Right atrium auricular region (tissue), 2 donors: ENCODE measurements at places on chromosomes 3 and 15. TPM values are rescaled to one million over a fixed set of nuclear protein-coding genes. Genes with fewer than 3 reads are reported as not detected.

OR5H15 gene
- total RNA-seq, result not detected

SERPINI2 gene
- 2.2 TPM for total RNA-seq

TAGLN3 gene
- not detected for total RNA-seq

SUCNR1 gene
- 1.5 TPM for total RNA-seq

HIGD2B gene
- total RNA-seq, result not detected

HYKK gene
- 6.1 TPM for total RNA-seq

RTP3 gene
- not detected for total RNA-seq

TRAIP gene
- 0.98 TPM for total RNA-seq

SKOR1 gene
- not detected for total RNA-seq

LRRC34 gene
- 2.9 TPM for total RNA-seq

GRIP2 gene
- total RNA-seq, result 7.1 TPM

ITGA11 gene
- total RNA-seq, result 35.4 TPM

IL20RB gene
- not detected for total RNA-seq

DNA sequence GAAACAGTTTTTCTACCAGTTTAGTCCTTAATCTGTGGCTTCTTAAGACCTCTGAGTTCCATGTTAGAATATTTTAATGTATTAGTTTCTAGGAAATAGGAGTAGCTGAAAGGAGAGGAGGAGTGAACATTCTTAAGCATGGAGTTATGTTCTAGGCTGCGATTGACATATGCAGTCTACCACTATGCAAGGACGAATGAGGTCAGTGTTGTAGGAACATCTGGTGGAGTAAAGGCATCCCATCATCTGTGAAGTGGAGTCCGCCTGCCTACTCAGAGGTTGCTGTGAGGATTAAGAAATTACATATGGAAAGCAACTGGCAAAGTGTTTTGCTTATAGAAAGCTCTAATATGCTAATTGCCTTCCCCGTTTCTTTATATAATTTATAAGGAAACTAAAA is 45.1 kb downstream of the SNAPC5 start:
- no peak for DNase-seq

GRCh38 chr3:152040319-152040718 is 166.9 kb downstream of the SUCNR1 start:
- no peak for DNase-seq

- DNase-seq, result peak; percentile 71
Measured at GRCh38 chr15:40279437-40280141, 3.3 kb downstream of the ANKRD63 start.

- DNase-seq, result no peak
Measured at GRCh38 chr3:157369727-157370421, 66.8 kb upstream of the PTX3 start.

GRCh38 chr15:39213385-39213840 is 367.5 kb upstream of the THBS1 start:
- peak; percentile 67 for DNase-seq

GRCh38 chr15:77084436-77084835 is 13.5 kb upstream of the TSPAN3 start:
- DNase-seq, result no peak

- DNase-seq, result no peak
Measured at GRCh38 chr3:56784448-56785001, 17.2 kb downstream of the ARHGEF3 start.

GRCh38 chr15:34365836-34366235 is 1.2 kb downstream of the LPCAT4 start:
- no peak for DNase-seq

DNA sequence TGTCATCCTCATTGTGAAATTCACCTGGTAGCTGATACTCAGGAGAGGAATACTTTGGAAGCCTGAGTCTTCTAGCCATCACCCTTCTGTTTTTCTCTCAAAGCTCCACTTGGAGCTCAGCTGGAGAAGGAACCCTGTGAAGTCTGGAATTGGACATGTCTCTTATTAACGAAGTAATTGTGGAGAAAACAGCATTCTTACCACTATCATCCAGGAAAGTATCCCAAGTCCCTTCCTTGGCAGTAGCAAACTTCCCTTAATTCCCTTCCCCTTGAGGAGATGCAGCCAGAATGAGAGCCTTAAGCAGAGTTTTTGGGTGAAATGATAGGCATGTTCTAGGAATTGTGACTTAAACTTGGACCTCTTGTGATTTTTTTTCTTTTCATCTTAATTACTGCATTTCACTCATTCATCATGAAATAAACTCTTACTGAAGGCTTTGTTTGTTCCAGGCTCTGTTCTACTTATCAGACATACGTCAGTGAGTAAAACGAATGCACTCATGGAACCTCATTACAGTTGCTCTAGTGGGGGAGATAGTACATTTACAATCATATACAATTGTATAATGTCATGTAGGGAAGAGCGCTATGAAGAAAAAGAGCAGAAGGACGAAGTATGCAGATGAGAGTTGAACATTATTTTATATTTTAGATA is 30.5 kb upstream of the TCF12 start:
- DNase-seq, result no peak

- DNase-seq, result no peak
Measured at GRCh38 chr3:62131620-62132019, 241.7 kb downstream of the FEZF2 start.

DNA sequence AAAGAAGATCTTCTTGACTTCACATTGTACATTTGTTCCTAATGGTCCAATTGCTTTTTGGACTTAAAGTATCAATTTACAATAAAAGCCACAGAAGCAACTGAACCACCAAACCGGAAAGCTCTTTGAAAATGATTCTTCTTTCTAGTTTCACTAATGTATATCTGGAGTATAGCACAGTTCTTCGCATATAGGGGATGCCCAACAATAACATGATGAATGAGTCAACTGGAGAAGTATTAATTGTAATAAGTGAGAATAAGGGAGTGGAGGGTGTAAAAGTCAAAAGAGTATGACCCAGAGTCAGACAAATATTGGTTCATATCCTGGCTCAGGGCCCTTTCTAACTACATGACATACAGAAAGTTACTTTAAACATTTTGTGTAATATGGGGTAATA is 425.2 kb downstream of the ZBTB20 start:
- no peak for DNase-seq

GRCh38 chr3:125019271-125019670 is 36.5 kb downstream of the HEG1 start:
- DNase-seq, result no peak

- DNase-seq, result no peak
Measured at GRCh38 chr15:34943711-34944110, 25.8 kb downstream of the AQR start.

DNA sequence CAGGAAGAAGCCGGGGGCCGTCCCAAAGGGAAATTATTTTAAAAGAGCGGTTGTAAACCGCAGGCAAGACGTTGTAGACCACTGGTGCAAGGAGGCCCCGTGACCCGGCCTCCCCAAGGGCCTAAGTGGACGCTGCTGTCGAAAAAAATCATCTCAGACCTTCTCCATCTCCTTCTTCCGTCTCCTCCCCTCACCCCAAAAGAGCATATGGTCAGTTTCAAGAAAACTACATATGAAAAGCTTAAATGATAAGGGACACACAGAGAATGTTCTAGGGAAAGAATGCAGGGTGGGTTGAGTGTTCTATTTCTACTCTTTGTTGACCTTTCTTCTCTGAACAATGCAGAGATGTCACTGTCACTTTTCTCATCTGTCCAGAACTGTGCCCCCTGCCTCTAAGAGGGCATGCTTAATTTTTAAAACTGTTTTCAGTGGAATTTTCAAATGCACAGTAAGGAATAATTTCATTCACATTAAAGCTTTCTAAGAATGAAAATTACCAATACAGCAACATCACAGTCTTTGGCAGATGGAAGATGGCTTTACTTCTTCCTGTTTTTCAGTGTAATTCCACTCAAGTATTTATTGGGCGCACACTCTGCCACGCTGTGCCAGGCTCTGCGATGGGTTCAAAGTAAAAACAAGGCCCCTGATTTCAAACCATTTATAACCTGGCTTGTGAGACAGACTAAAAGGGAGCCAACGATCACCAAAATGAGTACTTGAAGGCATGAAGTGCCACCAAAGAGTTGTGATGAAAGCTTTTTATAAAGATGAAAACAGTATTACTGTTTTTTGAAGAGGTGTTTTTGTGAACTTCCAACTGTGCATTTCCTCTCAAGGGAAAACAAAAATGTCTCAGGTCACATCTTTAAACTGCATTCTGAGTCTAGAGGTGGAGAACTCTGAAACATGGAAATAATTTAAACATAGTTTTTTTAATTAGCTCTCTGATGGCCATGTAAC is 891 bp upstream of the TOP2B start:
- no peak for DNase-seq

- DNase-seq, result no peak
Measured at GRCh38 chr3:139425745-139426400, 36.4 kb upstream of the COPB2 start.
